ENCODE measurements at places on chromosomes 5 and 9. TPM values are rescaled to one million over a fixed set of nuclear protein-coding genes. Genes with fewer than 3 reads are reported as not detected.

IGFBPL1 gene
- total RNA-seq = 3.1 TPM

PCDHGB6 gene
- total RNA-seq = 0.11 TPM

PCDHA13 gene
- 0.07 TPM for total RNA-seq

BARHL1 gene
- not detected for total RNA-seq

ADAMTS16 gene
- total RNA-seq = 1.7 TPM

MCCC2 gene
- total RNA-seq = 42.9 TPM

SLC36A2 gene
- total RNA-seq = not detected

TTC23L gene
- not detected for total RNA-seq

ERCC8 gene
- 13.6 TPM for total RNA-seq

HMMR gene
- total RNA-seq = 26.7 TPM

CCDC69 gene
- total RNA-seq = 1.5 TPM

LRRTM2 gene
- not detected for total RNA-seq

RGS3 gene
- 30.1 TPM for total RNA-seq

LCNL1 gene
- 0.02 TPM for total RNA-seq

UBAC1 gene
- 27.2 TPM for total RNA-seq

RIGI gene
- 3.9 TPM for total RNA-seq

CTNNA1 gene
- 212 TPM for total RNA-seq

SLC22A4 gene
- total RNA-seq = 3.9 TPM

C9orf50 gene
- not detected for total RNA-seq

SLC6A7 gene
- total RNA-seq = not detected

C5orf63 gene
- total RNA-seq = 3.7 TPM

UBAP2 gene
- total RNA-seq = 43.7 TPM

PTPRD gene
- total RNA-seq = 0.26 TPM

CXCL14 gene
- 0.17 TPM for total RNA-seq

OLFML2A gene
- 18.2 TPM for total RNA-seq

CBY3 gene
- not detected for total RNA-seq

RNF183 gene
- not detected for total RNA-seq

SOX30 gene
- total RNA-seq = 0.07 TPM

FCN2 gene
- total RNA-seq = not detected

NKD2 gene
- total RNA-seq = 12.0 TPM

ADRA1B gene
- 9.9 TPM for total RNA-seq

ROR2 gene
- 2.9 TPM for total RNA-seq

MELK gene
- 78.3 TPM for total RNA-seq

SPINK9 gene
- total RNA-seq = not detected

SCGB3A2 gene
- not detected for total RNA-seq

MAPK9 gene
- 41.6 TPM for total RNA-seq

GABRG2 gene
- not detected for total RNA-seq

SHOC1 gene
- not detected for total RNA-seq

LRRC70 gene
- total RNA-seq = 0.10 TPM

RAB3C gene
- not detected for total RNA-seq

LURAP1L gene
- 11.6 TPM for total RNA-seq

FAM120A gene
- total RNA-seq = 87.4 TPM

IL13 gene
- total RNA-seq = not detected

CCDC171 gene
- 0.41 TPM for total RNA-seq

LAMC3 gene
- total RNA-seq = 1.5 TPM

BHMT gene
- not detected for total RNA-seq

PCSK1 gene
- 0.22 TPM for total RNA-seq

CSF1R gene
- total RNA-seq = 0.17 TPM

DUSP1 gene
- total RNA-seq = 254 TPM
